ENCODE measurements at places on chromosomes 11 and 22. TPM values are rescaled to one million over a fixed set of nuclear protein-coding genes. Genes with fewer than 3 reads are reported as not detected.

DNA sequence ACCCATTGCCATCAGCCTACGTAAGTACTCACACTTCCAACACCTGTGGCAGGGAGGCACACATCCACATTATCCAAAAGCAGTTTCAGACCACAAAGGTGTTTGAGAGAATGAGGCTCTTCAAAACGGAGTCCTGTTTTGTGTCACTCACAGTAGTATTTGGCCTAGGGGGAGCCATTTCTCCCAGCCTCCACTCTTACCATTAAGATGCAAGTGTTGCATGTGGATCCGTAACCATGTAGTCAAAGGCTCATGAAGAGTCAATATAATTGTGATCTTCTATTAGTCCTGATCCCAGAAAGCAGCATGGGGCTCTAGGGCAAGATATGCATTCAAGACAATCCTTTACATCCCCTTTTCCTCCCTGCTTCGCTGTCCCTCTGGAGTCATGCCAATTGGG, 41.5 kb downstream of the IL10RA start:
- no peak for DNase-seq
- no peaks in the 10 kb centered on the region for H3K4me1 ChIP-seq
- no peaks in the 10 kb centered on the region for H3K27me3 ChIP-seq
- H3K27ac ChIP-seq: no peak overlapping the region

- no peaks in the 10 kb centered on the region for H3K36me3 ChIP-seq
- DNase-seq: no peak
- no peak overlapping the region for H3K27ac ChIP-seq
- no peaks in the 10 kb centered on the region for H3K4me1 ChIP-seq
- peaks cover 4% of the 10 kb centered on the region for H3K27me3 ChIP-seq
Observed at GRCh38 chr22:34797826-34798225, 268.1 kb upstream of the ISX start.

- peaks cover 20% of the 10 kb centered on the region for H3K4me1 ChIP-seq
- no peaks in the 10 kb centered on the region for H3K36me3 ChIP-seq
- DNase-seq: no peak
- H3K27me3 ChIP-seq: no peaks in the 10 kb centered on the region
Observed at GRCh38 chr11:95723361-95723942, 66.1 kb downstream of the FAM76B start.

FAM180B gene
- total RNA-seq: 0.31 TPM

DEFB131B gene
- not detected for total RNA-seq
